AG04449 (cell line): ENCODE measurements at places on chromosomes 5 and 9.

DNA sequence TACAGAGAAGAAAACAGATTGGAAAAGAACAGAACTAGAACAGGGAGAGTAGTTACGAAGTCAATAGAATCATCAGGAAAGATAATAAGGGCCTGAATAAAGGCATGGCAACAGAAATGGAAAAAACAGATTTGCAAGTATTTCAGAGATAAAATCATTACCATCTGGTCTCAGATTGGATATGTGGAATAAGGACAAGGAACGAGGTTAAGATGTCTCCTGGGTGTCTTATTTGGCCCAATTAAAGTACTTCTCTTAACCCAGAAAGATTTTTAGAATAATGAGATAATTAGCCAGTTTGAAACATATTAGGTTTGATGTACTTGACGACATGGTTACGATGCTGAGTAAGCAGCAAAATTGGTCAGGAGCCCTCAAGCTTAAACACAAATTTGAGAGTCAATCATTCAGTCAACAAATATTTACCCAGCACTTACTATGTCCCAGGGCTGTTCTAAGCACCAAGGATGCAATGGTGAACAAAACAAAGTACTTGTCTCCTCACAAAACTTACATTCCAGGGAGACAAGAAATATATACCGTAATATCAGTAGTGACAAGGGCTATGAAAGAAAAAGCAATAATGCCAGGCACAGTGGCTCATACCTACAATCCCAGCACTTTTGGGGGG is 18.3 kb downstream of the RICTOR start:
- DNase-seq, result no peak

GRCh38 chr9:109640580-109641371 is 139.2 kb upstream of the PALM2AKAP2 start:
- no peak for DNase-seq

DNA sequence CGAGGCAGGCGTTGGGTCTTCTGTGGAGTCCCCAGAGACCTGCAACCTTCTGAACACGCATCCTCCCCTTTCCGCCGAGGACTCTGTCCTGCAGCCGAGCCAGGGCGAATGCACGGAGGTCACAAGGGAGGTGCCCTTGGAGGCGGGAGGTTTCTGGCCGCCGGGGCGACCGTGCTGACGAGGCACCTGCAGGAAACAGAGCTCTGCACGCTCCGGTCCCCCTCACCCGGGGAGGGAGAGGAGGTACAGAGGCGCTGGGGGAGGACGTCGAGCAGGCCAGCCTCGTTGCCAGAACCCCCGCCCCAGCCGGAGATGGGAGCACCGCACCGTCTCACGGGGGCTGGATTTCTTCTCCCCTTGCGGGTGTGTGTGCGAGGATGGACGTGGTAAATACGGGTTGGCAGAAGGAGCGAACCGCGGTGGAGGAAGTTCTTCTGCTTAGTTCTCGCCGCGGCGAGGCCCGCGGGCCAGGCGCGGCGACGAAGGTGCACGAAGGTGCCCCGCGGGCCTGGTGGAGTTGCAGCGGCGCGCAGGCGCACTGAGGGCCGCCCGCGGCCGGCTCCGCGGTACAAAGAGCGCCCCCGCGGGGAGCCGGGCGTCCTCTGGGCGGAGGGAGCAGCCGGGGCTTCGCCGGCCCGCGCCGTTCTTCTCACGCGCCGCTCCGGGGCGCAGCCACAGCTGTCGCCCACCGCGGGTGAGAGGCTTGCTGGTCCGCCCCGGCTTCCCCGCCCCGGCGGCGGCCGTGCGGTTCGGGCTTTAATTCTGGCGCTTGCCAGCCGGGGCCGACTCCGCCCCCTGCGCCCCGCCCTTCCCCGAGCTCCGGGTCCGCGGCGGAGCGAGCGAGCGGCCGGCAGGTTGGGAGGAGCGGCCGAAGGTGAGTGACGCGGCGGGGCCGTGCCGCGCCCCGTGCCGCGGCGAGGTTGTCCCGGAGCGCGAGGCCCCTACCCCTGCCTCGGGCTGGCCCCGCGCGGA is 289.5 kb downstream of the DOCK8 start:
- no peak for DNase-seq

DNA sequence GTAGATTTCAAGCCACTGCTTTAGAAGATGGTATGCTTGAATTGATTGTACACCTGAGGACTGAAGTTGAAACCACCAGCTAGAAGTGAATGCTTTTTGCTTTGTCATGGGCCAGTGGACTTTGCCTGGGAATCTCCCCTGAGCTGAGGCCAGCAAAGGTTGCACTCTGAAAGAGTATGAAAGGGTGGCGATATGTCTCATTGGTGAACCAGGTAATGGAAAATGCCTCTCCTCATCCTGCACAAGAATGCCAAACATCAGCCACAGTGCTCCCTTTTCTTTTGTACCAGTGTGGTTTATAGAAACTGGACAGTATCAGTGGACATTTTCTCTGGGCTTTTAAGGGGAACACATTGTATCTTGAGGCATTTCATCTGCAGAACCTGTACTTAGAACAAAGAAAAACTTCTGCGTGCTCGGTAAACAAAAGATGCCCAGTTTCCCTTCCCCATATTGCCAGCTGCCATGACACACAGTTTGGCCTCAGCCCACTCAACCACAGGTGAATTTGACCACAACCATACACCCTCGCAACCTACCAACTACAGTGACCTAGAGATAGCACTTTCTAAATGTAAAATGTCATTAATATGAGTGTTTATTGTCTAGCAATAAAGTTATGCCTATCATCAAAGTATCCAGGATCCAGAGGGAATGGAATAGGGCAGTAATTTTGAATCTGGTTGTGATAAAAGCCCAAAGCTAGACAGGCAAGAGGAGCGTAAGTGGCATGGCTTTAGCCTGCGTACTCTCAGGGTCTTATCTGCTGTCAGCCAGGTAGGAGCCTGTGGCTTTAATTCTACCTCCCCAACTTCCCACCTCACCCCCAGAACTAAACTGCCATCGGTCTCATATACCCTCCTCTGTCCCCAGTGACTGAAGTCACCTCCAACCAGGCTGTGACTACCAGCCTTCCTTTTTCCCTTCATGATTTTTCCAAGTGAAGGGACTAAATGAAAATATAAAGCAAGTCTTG is 79.5 kb upstream of the LHFPL2 start:
- DNase-seq, result no peak

GRCh38 chr5:170070556-170071412 is 34.9 kb upstream of the FOXI1 start:
- no peak for DNase-seq

DNA sequence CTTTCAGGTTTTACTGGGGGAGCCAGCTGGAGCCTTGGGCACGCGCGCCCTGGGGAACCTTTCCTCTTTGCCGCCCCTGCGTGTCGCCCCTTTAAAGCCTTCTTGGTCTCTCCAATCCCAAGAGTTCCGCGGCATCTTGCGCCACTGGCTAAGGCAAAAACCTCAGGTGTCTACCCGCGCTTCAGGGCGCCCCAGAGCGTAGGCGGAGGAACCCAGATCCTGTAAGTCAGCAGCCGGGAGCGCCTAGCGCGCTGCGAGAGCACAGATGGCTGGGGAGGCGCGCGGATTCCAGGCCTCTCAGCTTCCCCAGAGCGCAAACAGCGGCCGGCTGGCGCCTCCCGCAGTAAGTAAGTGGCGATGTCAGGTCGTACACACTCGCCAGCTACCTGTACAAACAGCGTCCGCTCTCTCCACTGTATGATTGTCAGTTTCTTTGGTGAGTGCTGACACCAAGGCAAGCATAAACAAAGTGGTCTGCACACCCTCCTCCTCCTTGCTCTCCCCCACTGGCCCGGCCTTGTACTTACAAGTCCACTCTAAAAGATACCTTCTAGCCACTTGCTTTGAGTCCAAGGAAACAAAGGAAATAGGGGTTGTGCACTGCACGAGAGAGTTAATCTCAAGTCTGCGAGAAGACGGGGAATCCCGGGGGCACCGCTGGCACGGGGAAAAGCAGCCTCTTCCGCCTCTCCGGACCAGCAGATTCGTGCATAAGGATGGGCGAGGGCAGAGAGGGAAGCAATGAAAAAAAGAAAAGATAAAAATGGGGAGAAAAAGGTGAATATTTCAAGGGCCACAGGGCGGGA is 2.9 kb downstream of the HTR1A start:
- no peak for DNase-seq

DNA sequence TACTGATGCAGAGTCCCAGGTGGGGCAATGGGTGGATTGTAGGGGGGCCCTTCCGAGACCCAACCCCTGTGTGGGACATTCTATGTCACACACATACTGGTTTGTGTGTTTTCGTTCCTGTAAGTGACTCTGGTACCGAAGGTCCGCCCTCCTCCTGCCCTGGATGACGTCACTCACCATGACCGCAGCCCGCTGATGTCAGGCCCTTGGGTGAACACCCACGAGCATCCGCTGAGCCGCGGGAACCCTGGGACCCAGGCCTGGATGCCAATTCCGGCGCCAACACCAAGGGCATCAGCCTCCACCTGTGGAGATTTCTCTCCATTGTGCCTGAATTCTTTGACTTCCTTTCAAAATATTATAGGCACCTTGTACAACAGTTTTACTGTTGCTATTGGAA is 184.3 kb downstream of the MTRR start:
- no peak for DNase-seq
